ENCODE measurements at places on chromosomes 13 and 19. TPM values are rescaled to one million over a fixed set of nuclear protein-coding genes. Genes with fewer than 3 reads are reported as not detected.

GRCh38 chr19:2774083-2774679 is 8.9 kb downstream of the SGTA start:
- H3K36me3 ChIP-seq, result peaks cover 14% of the 10 kb centered on the region
- DNase-seq, result no peak
- H3K4me3 ChIP-seq, result no peak overlapping the region
- no peaks in the 10 kb centered on the region for H3K27me3 ChIP-seq
- peak overlapping the region; percentile 65 for H3K27ac ChIP-seq

GRCh38 chr13:43021926-43022670 is 1.3 kb upstream of the DNAJC15 start:
- no peak overlapping the region for H3K4me3 ChIP-seq
- H3K27me3 ChIP-seq, result no peaks in the 10 kb centered on the region
- H3K27ac ChIP-seq, result no peak overlapping the region
- H3K4me1 ChIP-seq, result peaks cover 18% of the 10 kb centered on the region

The CABP5 gene
- not detected for total RNA-seq

The POU4F1 gene
- 0.07 TPM for total RNA-seq

DNA sequence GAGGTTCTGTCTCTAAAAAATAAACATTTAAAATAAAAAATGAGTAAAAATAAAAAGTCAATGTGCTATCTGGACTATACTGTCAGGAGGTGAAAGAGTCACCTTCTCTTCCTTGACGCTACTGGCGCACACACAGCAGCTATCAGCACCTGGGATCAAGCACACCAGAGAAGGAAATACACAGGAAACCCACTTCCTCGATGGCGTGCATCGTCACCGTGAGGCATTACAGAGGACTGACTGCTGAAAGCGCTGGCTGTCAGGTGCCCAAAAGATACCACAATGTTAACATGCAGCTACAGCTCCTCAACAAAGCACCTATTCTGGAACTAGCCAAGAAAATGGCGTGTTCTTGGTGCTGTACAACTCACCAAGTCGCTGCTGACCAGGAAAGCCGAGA is 6.1 kb downstream of the SLC35E1 start:
- peaks cover 74% of the 10 kb centered on the region for H3K36me3 ChIP-seq
- no peaks in the 10 kb centered on the region for H3K27me3 ChIP-seq
- peaks cover 32% of the 10 kb centered on the region for H3K4me1 ChIP-seq
- peak; percentile 85 for DNase-seq

DNA sequence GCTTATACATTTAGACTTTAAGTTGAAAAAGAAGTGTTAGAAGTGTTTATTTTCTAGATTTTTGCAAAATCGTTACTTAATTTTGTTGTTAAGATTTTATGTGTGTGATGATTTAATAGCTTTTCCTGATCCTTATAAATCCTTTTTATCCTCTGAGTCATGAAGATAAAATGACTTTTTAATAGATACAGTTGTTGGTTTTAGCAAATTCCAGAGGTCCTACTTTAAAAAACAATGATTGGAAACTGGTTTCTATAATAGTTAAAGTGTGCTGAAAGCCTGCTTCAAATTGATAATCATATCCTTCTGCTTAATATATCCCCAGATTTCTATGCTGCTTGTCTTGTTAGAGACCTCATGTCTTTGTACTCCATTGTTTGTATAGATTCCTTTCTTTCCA is 39.0 kb downstream of the RNASEH2B start:
- no peaks in the 10 kb centered on the region for H3K27me3 ChIP-seq
- DNase-seq, result no peak
- H3K27ac ChIP-seq, result no peak overlapping the region
- H3K4me3 ChIP-seq, result no peak overlapping the region
- H3K36me3 ChIP-seq, result peaks cover 44% of the 10 kb centered on the region
- H3K4me1 ChIP-seq, result no peaks in the 10 kb centered on the region

DNA sequence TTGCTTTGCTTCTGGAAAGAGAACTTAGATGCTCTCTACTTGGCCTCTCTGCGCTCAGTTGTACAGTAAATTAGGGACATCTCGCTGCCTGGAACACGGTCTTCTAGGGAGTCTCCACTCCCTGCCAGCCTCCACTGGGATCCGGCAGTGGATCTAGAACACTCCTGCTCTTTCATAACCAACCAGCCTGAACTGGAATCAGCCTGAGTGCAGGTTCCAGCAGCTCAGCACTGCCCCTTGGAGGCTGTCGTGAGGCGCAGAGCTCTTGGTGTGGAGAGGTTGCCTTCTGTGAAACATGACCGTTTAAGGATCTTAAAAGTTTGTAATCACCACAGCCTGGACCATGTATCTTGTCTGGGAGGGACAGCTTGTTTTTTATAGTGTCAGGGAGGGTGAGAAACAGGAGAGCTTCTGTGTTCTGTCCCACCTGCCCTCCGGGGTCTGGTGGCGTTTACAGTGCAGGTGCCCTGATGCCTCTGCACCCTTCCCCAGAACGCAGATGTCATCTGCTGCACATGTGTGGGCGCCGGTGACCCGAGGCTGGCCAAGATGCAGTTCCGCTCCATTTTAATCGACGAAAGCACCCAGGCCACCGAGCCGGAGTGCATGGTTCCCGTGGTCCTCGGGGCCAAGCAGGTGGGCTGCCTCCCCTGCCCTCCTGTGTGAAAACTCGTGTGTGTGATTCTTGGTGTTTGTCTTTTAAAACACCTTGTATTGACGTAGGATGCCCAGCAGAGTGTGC is 24.8 kb downstream of the UPF1 start:
- DNase-seq, result no peak
- H3K4me3 ChIP-seq, result no peak overlapping the region
- H3K36me3 ChIP-seq, result peaks cover 44% of the 10 kb centered on the region
- H3K4me1 ChIP-seq, result no peaks in the 10 kb centered on the region

- no peaks in the 10 kb centered on the region for H3K27me3 ChIP-seq
- peak within 1 kb of the TSS; percentile 95 for H3K27ac ChIP-seq
- H3K36me3 ChIP-seq, result peaks cover 30% of the 10 kb centered on the region
- peak within 1 kb of the TSS; percentile 99 for H3K4me3 ChIP-seq
- peak; percentile 63 for DNase-seq
- peaks cover 45% of the 10 kb centered on the region for H3K4me1 ChIP-seq
These were observed at the start of gene AKAP11 for GRCh38 chr13:42272115-42272803. TSS of gene AKAP11 (plus strand) at chr13:42272152. CDS start at chr13:42286349, 14,197 bp downstream.

The NOVA2 gene
- not detected for total RNA-seq

GRCh38 chr13:104571161-104571892 is 1505.1 kb upstream of the SLC10A2 start:
- no peak overlapping the region for H3K4me3 ChIP-seq
- H3K36me3 ChIP-seq, result no peaks in the 10 kb centered on the region
- no peaks in the 10 kb centered on the region for H3K4me1 ChIP-seq
- peak; percentile 21 for DNase-seq
- H3K27ac ChIP-seq, result no peak overlapping the region

DNA sequence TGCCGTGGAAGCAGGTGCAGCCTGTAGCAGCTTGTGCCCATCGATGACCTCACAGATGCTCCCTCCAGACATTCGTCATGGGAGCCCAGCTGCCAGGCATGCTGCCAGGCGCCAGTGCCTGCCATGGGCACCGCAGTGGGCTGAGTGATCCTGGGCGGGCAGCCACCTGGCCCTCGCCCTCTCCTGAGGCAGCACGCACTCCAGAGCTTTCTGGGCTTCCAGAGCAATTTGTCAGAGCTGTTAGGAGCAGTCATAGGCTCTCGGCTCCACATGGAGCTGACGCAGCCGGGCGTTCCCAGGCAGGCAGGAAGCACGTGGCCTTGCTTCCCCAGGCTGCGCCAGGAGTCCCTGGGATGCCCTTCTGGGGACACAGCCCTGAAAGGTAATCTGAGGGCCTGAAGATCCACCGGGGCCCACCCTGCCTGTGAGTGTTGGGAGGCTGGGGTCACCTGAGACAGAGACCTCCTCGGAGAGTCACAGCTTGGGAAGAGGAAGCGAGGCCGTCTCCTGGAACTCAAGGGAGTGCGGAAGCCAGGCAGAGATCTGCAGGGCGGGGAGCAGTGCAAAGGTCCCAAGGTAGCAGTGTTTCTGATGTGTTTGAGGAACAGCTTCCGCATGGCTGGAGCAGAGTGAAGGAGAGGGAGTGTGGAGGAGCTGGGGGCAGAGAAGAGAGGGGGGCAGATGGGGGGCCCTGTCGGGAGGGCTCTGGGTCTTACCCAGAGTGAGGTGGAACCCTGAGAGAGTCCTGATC is 50.6 kb downstream of the DPF1 start:
- no peaks in the 10 kb centered on the region for H3K27me3 ChIP-seq
- H3K4me3 ChIP-seq, result no peak overlapping the region
- no peaks in the 10 kb centered on the region for H3K36me3 ChIP-seq

- no peak for DNase-seq
- no peak overlapping the region for H3K4me3 ChIP-seq
- H3K36me3 ChIP-seq, result no peaks in the 10 kb centered on the region
- H3K4me1 ChIP-seq, result no peaks in the 10 kb centered on the region
- no peaks in the 10 kb centered on the region for H3K27me3 ChIP-seq
- no peak overlapping the region for H3K27ac ChIP-seq
These were observed 186.6 kb upstream of the SLITRK6 start for GRCh38 chr13:85985797-85986196.

DNA sequence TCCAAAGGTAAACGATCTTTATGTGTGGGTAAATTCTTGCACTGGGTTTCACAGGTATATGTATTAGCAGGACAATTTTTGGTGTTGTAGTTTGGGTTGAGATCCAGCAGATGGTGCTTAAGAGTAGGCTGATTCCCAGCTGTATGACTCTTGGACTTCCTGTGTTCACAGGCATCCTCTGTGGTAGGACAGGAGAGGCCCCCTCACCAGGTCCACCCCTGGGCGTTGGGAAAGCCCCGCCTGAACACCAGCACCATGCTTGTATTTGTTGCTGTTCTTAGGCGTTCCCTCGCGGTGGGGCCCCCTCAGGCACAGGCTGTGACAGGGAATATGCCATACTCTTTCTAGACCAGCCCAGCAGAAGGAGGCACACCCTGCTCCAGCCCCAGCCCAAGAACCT is 49.5 kb upstream of the PCDH17 start:
- H3K4me3 ChIP-seq, result no peak overlapping the region
- DNase-seq, result no peak
- H3K4me1 ChIP-seq, result no peaks in the 10 kb centered on the region
- no peak overlapping the region for H3K27ac ChIP-seq
- no peaks in the 10 kb centered on the region for H3K36me3 ChIP-seq

The KLF16 gene
- 27.7 TPM for total RNA-seq

The LILRB1 gene
- 1.6 TPM for total RNA-seq

The TJP3 gene
- total RNA-seq, result 0.69 TPM

DNA sequence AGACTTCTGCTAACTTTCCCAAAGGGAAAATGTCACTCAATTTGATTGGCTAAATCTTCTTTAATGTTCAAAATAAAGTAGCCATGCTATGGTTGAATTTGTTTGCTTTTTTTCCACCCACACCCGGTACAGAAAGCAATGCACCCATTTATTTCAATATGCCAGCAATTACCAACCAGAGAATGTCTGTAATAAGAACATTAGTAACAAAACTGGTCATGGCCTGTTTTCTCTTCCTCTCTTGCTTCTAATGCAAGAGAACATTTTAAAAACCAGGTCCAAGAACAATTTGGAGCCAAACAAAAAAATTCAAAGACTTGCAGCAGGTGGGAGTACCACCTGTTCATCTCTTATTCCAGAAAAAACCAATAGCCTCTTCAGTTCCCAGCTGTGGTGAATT is 1108.8 kb upstream of the PCDH20 start:
- no peak overlapping the region for H3K4me3 ChIP-seq
- H3K36me3 ChIP-seq, result no peaks in the 10 kb centered on the region

- peaks cover 1% of the 10 kb centered on the region for H3K27me3 ChIP-seq
- peaks cover 21% of the 10 kb centered on the region for H3K36me3 ChIP-seq
- DNase-seq, result no peak
- no peaks in the 10 kb centered on the region for H3K4me1 ChIP-seq
- no peak overlapping the region for H3K4me3 ChIP-seq
- H3K27ac ChIP-seq, result no peak overlapping the region
These were observed 55.2 kb downstream of the ZNF627 start for GRCh38 chr19:11652492-11652891.

GRCh38 chr19:12567951-12568350 is 16.7 kb upstream of the ZNF564 start:
- no peak overlapping the region for H3K27ac ChIP-seq
- no peaks in the 10 kb centered on the region for H3K36me3 ChIP-seq
- no peaks in the 10 kb centered on the region for H3K27me3 ChIP-seq

GRCh38 chr13:33678906-33679657 is 138.9 kb upstream of the RFC3 start:
- H3K4me3 ChIP-seq, result peak overlapping the region; percentile 69
- H3K27me3 ChIP-seq, result peaks cover 13% of the 10 kb centered on the region
- DNase-seq, result peak; percentile 87
- no peaks in the 10 kb centered on the region for H3K36me3 ChIP-seq
- peaks cover 20% of the 10 kb centered on the region for H3K4me1 ChIP-seq
- H3K27ac ChIP-seq, result peak overlapping the region; percentile 85

- H3K27me3 ChIP-seq, result no peaks in the 10 kb centered on the region
- peak; percentile 81 for DNase-seq
- H3K4me1 ChIP-seq, result peaks cover 9% of the 10 kb centered on the region
- no peak overlapping the region for H3K4me3 ChIP-seq
These were observed 60.0 kb downstream of the TPT1 start for GRCh38 chr13:45280751-45281634.

DNA sequence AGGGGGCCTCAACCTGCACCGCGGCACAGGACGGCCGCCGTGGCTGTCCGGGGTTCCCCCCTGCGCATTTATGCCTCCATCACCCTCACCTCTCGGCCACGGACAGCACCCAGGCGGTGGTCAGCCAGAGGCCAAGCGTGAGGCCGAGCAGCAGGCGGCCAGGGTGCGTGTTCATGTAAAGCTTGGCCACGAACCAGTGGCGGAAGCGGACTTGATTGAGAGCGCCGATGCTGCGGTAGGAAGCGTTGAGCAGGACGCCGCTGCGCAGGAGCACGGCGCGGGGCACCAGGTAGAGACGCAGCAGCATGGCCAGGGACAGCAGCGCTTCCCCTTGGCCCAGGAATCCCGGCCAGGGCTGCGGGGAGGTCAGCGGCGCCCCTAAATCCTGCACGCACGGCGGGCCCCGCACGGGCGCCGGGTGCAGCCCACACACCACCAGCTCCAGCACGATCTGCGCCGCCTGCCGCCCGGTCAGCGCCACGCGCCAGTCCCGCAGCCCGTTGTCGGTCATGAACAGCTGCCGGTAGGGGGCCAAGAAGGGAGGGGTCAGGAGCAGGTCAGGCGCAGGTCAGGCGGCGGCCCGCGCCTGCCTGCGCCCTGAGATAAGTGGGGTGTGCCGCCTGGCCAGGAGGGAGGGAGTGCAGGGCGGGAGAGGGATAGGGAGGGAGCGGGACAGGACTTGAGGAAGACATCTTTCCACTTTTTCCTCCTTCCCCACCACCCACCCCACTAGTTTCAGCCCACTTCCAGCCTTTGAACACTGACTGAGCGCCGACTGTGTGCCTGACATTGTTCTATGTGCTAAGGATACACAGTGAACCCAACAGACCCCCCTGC is 6.5 kb downstream of the KCNN4 start:
- H3K27ac ChIP-seq, result no peak overlapping the region
- peaks cover 66% of the 10 kb centered on the region for H3K36me3 ChIP-seq
- H3K27me3 ChIP-seq, result no peaks in the 10 kb centered on the region
- peaks cover 31% of the 10 kb centered on the region for H3K4me1 ChIP-seq
- DNase-seq, result no peak

The ZNF793 gene
- 3.5 TPM for total RNA-seq

- H3K4me3 ChIP-seq, result no peak overlapping the region
- H3K27ac ChIP-seq, result no peak overlapping the region
- H3K27me3 ChIP-seq, result peaks cover 12% of the 10 kb centered on the region
- H3K36me3 ChIP-seq, result no peaks in the 10 kb centered on the region
These were observed 37.5 kb upstream of the XPO4 start for GRCh38 chr13:20940083-20940482.
